NCI-H446 treated with DMSO at 0.1 percent for 48 hours (cell line): ENCODE measurements at places on chromosomes 6 and 20.

DNA sequence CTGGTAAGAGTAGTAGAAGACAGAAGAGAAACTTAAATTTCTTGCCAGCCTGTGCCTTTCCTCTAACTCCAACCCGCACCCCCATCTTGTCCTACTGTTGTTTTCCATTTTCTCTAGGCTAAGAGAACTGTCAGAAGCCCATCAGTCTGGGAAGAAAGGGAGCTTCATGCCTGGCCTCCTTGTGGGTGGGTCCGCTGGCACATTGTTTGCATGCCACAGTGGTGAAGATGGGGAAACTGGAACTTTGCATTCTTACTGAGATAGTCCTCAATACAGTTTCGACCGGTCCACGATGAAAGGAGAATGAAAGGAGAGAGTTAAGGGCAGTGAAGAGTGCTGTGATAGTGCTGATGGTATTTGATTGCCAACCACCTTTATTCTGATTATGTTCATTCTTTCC is 103.1 kb downstream of the TCP11 start:
- DNase-seq, result no peak

- no peak for DNase-seq
Observed at GRCh38 chr6:27631609-27631916, 158.7 kb upstream of the ZNF184 start.

DNA sequence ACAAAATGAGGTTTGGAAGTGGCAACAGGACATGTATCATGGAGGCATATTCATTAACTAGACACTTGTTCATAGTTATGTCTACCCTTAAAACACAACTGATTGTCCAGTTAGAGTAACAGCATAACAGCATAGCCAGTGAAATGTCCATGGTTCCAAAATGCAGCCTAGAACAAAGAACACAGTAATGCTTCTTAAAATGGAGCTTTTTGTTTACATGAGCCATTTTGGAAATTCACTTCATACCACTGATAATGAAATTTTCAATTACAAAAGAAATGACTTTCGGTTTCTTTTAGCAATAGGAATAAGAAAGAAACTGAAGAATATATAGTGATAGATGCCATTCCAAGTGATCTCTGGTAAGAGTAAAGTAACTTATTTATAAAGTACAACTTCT is 111.1 kb upstream of the DST start:
- no peak for DNase-seq

DNA sequence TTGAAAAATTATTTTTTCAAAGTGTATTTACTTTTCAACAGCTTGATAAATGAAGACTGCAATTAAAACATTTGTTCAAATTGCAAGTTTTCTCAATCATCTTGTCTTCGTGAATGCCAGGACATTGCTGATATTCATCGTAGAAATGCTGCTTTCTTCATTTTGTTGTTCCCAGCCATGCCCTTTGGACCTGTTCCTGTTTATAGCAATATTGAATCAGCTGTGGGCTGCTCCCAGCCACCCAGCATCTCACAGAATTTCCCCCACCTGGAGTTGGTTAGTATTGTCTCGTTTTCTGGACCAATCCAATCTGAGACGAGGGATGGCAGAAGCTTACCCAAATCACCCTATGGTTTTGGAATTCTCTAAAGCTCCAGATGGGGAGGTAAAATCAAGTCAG is 40.8 kb downstream of the SLC22A2 start:
- DNase-seq, result no peak

DNA sequence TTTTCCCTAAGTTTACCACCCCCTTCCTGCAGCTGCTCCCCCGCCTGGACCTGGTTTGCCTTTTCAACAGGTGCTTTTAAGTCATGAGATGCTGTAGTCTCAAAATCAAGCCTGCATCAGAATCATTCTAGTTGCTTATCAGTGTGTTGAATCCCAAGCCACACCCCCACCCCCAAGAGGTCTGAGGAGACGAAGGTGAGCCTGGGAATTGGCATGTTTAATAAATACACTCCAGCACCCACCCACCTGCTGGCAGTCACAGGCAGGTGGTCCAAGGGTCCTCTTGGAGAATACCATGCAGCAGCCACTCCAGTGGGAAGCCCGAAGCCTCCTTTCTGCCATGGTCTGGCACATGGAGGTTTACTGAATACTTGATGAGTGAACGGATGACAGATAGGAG is 1.1 kb upstream of the ADIG start:
- DNase-seq, result no peak

- DNase-seq, result no peak
Observed at GRCh38 chr6:3456898-3457709, at the start of gene SLC22A23. Gene SLC22A23 (minus strand): TSS chr6:3457050. CDS start chr6:3456559, 491 bp downstream.

DNA sequence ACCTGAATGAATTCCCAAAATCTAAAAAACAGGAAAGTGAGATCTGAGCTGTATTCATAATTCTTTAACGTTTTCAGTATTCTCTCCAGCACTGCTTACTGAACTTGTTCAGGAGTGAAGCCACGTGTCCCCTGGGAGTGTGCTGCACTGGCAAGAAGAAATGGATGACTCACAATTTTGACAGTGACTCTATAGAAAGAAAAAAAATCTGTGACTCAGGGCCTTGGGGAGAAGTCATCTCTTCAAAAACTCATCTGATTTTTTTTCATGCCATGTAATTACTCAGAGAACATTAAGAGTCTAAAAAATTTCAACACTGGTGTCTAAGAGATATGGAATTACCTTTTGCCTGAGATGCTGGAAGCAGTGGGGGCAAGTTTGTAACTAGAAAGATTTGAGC is 39.7 kb downstream of the ANKEF1 start:
- peak; percentile 79 for DNase-seq

- no peak for DNase-seq
Observed at GRCh38 chr6:167098825-167099225, 24.1 kb upstream of the CCR6 start.

GRCh38 chr20:19435821-19436220 is 223.4 kb downstream of the SLC24A3 start:
- DNase-seq, result peak; percentile 16

DNA sequence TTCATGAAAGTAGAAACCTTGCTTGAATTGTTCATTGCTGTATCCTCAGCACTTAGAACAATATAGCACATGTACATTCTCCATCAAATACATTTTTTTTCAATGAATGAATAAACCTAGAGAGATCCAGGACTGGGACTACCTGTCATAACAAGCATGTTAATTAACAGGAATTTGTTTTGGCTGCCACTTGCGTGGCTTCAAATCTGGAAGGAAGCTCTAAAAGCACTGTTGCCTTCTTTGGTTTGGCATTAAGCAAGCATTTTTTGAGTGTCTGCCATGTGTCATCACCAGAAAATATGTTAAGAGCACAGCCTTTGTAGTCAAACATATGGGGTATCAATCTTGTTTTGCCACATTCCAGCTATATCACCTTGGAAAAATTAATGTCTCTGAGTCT is 131.9 kb upstream of the BACH2 start:
- peak; percentile 69 for DNase-seq

- DNase-seq, result no peak
Observed at GRCh38 chr6:39333644-39334438, 11.3 kb upstream of the KCNK16 start.

GRCh38 chr6:8069631-8070284 is 5.6 kb upstream of the BLOC1S5 start:
- no peak for DNase-seq

DNA sequence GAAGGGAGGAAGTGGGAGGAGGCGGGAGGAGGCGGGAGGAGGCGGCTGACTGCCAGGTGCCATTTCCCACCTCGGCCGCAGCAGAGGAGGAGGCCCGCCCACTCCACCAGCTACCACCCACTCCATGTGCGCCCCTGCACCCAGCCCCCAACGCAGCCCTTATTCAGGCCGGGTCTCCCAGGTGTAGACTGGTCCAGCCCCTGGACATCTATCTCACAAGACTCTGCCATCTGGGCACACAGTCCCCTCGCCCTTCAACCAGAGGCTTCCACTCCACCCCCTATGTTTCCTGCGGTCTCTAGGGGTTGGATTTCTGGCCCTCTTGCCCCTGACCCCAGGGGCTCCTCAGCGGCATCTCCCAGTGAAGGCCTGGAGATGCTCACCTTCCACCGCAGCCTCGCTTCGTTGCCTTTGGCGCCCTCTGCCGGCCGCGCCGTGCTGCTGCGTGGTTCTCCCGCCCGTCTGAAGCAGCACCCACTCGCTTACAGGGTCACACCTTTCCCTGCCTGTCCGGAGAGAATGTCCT is 32.6 kb upstream of the FAM83D start:
- DNase-seq, result peak; percentile 50

- DNase-seq, result no peak
Observed at GRCh38 chr6:22101163-22101562, 195.7 kb downstream of the PRL start.

DNA sequence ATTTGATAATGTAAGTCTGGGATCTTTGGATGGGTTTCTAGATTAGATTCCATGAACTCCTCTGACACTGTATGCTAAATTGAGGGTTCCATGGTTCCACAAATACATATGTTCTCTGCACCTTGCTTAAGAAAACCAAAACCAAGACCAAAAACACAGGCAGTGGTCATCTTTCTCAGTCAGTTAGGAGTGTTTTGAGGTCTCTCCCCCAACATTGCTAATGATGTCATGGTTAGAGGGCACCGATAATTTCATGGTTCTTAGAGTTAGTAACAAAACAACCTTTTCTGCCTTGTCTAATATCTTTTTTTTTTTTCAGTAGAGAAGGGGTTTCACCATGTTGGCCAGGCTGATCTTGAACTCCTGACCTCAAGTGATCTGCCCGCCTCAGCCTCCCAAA is 44.5 kb downstream of the ARID1B start:
- no peak for DNase-seq

GRCh38 chr6:167761794-167762258 is 64.9 kb upstream of the AFDN start:
- no peak for DNase-seq

- no peak for DNase-seq
Observed at GRCh38 chr20:5195655-5196054, 68.8 kb downstream of the CDS2 start.

DNA sequence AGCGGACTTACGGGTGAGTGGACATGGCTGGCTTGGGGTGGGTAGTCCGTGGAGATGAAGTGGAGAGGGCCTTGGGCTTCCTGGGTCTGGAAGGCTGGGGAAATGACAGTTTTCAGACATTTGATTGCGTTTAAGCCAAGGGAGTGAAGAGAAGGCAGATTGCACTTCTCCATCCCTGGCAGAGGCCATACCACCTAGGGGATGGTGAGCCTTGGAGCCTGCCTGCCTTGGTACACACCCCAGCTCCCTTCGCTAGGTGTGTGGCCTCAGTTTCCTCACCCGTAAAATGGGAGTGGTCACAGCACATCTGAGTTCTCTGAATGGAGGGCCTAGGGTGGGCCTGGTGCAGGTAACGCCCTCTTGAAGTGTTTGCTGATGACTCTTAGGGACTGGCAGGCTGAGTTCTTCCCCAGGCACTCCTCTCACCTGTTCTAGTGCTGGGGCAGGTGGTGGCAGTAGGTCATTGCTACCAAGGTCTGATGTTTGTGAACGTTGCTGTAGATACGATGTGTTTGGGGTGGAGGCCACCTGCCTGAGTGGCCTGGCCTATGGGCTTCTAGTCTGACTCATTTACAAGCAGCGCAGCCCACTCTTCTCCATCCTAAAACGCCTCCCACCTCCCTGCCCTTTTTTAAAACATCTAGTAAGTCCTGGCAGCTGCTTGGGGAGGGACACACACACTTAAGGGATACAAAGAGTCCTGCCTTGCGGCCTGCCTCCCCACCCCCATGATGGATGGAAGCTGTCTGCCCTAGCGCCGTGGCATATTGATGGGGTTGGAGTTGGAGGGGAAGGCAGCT is 2.3 kb downstream of the RBM38 start:
- no peak for DNase-seq
